ENCODE measurements at places on chromosomes 16 and 17.

GRCh38 chr17:9024497-9024896 is 3.2 kb downstream of the NTN1 start:
- no peak for DNase-seq

DNA sequence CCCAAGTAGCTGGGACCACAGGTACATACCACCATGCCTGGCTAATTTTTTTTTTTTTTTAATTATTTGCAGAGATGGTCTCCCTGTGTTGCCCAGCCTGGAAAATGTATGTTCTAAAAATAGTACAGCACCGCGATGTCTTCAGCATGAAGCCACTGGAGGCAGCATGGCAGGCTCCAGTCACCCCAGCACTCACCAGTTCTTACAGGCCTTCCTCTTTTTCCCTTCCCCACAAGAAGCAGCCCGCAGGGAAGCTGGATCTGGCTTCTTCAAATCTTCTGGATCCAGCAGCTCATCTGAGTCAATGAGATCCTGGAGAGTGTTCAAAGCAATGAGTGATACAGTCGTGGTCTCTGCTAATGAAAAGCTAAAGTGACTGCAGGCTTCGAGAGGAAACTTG is 16.2 kb downstream of the CIAPIN1 start:
- no peak for DNase-seq

DNA sequence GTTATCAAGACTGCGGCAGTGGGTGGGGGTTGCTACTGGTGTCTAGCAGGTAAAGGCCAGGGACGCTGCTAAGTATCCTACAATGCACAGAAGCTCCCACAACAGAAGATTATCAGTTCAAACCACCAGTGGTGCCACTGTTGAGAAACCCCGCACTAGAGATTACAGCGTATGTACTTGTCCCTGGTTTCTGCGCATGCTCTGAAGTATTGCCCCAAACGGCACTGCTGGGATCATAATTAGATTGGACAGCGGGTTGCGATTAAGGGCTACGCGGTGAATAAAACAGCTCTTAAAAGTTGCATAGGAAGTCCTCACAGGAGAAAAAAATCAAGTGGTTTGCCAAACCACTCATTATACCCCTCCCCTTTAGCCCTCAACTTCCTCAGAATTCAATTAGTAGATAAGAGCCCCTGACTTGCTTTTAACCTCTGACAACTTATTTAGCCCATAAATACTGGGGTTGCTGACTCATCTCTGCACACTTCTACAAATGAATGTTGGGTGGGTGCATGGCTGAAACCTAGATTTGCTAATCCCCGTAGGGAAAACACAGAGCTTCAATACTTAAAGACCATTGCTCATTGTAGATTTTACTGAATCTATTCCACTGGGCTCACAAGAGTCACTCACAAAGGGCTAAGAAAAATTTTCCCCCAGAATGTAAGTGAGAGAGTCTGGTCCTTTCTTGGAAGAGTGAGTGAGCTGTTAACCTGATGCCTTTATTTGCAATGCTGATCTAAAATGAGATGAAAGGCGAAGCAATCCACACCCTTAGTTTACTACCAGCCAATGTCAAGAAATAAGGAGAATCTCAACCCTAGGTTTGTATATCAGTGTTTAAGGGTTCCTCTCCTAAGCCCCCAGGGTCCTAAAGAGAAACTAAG is 91.8 kb downstream of the RGS9 start:
- no peak for DNase-seq

DNA sequence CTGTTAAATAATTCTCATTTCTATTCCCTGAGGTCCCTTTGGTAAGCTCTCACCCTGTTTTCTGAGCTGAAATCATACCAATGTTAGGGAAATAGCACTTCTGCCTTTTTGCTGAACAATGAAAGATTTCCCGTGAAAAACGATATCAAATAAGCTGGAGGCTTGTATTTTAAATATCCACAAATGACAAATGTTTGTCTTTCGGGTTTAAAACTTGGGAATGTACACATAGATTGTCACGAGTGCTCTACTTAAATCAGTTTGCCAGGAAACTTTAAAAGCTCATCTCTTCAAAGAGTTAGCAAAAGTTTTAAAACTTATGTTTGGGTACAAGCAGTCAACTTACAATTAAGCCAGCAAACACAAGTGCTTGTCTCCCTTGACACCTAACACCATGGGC is 393.5 kb upstream of the MON1B start:
- no peak for DNase-seq

DNA sequence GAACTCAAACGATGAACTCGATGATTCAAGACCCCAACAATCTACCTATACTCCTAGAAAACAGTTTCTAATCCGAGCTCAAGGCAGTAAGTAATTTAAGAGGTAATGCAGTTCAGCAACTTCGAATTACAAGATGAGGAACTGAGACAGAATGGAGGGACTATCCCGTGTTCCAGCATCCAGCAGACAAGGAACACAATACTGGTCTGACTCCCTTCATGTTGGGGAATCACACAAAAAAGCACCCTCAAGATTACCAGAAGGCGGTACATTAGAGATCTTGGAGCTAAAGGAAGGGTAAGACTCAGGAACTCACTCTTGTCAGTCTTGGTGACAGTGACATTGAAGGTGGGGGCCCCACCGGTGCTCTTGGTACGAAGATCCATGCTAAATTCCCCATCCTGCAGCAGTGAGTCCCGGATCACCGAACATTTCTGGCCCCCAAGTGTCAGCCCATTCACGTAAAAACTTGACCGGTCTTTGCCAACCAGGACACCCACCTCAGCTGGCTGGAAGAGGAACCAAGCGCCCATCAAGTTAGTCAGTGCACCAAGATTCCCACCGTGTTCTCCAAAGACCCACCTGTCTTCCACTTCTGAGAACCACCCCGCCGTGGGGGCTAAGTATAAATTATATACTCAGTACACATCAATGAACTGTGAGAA is 1.9 kb downstream of the PFN1 start:
- DNase-seq = no peak

DNA sequence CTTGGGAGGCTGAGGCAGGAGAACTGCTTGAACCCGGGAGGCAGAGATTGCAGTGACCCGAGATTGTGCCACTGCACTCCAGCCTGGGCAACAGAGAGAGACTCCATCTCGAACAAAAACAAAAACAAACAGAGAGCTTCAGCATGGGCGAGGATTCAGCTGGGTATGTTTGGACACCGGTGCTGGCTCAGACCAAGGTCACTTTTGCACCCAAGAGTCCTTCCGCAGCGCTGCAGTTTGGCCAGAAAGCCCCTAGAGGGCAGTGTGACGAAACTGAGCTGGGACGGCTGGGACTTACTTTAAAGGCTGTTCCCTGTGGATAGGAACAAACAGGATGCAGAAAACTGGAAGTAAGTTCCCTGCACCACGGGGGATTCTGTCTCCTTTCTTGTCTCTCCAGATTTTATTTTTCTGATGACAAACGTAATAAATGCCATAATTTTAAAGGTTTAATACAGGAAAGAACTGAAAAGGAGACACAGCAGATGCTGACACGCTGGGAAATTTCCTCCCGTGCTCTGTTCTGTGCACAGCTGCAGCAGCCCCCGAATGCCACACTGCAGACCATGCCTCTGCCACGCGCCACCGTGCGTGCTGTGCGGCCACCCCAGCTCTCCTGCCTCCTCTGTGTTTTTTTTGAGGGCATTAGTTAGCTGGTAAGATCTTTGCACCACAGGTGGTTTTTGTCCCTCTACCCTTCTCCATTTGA is 25.2 kb upstream of the USP36 start:
- peak; percentile 86 for DNase-seq

DNA sequence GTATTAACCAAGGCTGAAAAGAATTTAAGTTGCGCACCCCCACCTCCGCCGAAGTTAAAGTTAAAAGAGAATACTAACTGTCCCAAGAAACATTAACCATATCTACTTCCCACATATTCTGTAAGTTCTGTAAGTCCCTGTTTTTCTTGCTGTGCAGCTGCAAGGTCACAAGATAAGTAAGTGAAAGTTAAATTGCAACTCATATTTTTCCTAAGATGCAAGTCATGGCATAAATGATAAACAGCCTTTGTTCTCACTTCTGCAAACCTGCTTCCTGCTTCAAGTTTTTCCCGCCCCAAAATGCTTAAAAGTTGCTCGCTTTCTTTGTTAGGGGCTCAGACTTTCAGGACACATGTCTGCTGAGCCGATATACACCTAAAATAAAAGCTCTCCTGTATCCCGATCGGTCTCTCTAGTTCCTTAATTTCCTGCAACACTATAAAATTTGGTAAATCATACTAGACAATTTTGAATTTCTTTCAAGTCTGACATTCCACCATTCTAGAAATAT is 32.6 kb upstream of the ABCA9 start:
- no peak for DNase-seq

- peak; percentile 34 for DNase-seq
These were observed 65.9 kb downstream of the EMP2 start for GRCh38 chr16:10514369-10515055.

- no peak for DNase-seq
These were observed 509.6 kb upstream of the EEF2KMT start for GRCh38 chr16:5607169-5607568.

GRCh38 chr17:62933501-62934385 is 32.3 kb upstream of the TANC2 start:
- no peak for DNase-seq

GRCh38 chr16:19936441-19936840 is 51.8 kb upstream of the GPRC5B start:
- no peak for DNase-seq

DNA sequence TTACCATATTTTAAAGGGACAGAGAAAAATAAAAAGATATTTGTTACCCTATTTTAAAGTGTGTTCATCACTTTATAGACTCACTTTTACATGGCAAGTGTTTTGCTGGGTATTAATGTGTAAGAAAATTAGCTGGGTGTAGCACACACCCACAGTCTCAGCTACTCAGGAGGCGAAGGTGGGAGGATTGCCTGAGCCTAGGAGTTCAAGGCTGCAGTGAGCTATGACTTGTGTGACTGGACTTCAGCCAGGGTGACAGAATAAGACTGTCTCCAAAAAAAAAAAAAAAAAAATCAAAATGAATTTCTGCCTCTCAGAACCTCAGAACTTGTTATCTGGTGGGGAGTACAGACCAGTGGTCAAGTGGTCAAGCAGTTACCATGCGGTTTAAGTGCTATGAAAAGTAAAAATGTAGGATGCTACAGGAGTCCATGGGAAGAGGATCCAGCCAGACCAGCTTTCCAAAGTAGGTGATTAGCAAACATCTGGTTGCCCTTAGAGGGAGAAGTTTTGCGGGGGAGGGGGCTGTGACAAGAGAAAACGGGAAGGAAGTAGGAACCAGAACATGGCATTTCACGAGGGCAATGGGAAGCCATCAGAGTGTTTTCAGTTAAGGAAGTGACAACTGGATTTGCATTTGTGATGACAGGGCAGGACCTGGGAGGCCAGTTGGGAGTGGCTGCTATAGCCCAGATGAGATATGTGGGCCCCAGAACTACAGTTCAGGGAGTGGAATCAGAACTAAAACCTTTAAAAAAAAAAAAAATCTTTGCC is 13.9 kb downstream of the CNEP1R1 start:
- peak; percentile 8 for DNase-seq

- DNase-seq = no peak
These were observed 78.6 kb downstream of the SDR42E1 start for GRCh38 chr16:81932668-81933067.

GRCh38 chr17:34009912-34010311 is 245.2 kb upstream of the CCL2 start:
- DNase-seq = no peak

GRCh38 chr17:33494151-33494550 is 201.1 kb upstream of the ASIC2 start:
- DNase-seq = no peak

DNA sequence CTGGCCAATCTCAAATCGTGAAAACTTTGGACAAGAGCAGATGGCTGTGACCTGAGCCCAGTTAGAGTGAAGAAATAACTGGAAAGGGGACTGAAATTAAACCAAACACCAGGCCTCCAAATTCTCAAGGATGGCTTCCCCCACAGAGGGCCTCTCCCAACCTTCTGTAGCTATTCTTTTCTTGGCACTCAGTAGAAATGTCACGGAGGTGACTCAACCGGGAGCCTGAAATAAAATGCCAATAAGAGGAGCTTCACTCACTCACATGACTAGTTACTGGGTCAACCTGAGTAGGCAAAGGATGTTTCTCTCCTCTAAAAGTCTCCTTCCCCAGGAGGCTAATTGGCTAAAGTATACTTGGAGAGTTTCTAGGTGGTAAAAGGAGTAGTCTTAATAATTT is 230.7 kb downstream of the MAF start:
- no peak for DNase-seq

GRCh38 chr17:59565959-59566324 is 532 bp downstream of the DHX40 start:
- peak; percentile 79 for DNase-seq

GRCh38 chr16:78122774-78123315 is 23.4 kb downstream of the WWOX start:
- peak; percentile 87 for DNase-seq

- DNase-seq = no peak
These were observed 9.5 kb upstream of the MRPL12 start for GRCh38 chr17:81693509-81694210.

- DNase-seq = peak; percentile 61
These were observed 119.2 kb upstream of the CACNG5 start for GRCh38 chr17:66715745-66716156.

DNA sequence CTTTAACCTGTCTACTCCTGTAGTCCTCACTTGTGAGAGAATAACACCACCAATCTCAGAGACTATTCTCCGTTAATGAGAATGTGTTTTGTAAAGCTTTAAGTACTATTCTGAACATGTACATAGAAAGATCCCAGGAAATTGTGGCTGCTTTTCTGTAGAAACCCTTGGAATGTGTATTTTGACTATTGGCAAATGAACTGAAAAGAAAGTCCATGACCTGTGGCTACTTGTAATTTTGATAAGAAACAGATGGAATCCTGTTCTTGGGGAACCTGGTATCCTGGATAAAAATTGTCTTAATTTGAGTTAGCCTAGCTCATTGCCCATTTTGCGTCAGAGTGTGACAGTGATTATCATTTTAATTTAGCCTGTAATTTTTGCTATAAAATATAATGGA is 9.1 kb downstream of the CTCF start:
- no peak for DNase-seq

DNA sequence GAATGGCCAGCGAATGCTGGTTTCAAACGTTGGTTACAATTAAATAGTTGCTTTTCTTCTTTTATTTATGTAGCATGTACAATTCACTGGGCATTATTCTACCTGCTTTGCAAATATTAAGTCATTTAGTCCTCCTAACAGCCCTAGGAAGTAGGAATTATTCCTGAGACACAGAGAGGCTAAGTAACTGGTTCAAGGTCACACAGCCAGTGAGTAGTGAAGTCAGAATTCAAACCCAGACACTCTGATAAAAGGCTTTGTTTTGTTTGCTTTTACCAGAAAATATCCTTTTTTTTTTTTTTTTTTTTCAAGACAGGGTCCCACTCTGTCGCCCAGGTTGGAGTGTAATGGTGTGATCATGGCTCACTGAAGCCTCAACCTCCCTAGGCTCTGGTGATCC is 2.2 kb downstream of the CRHR1 start:
- no peak for DNase-seq
